ENCODE measurements at places on chromosomes 1 and 21. TPM values are rescaled to one million over a fixed set of nuclear protein-coding genes. Genes with fewer than 3 reads are reported as not detected.

The MYOG gene
- not detected for total RNA-seq

The ELAVL4 gene
- total RNA-seq, result 0.18 TPM

- H3K27me3 ChIP-seq, result no peaks in the 10 kb centered on the region
- no peaks in the 10 kb centered on the region for H3K4me1 ChIP-seq
- no peak overlapping the region for H3K4me3 ChIP-seq
- H3K27ac ChIP-seq, result no peak overlapping the region
- H3K36me3 ChIP-seq, result no peaks in the 10 kb centered on the region
These were observed 16.7 kb downstream of the FMO3 start for GRCh38 chr1:171107262-171107940.

- no peaks in the 10 kb centered on the region for H3K4me1 ChIP-seq
- DNase-seq, result no peak
- no peak overlapping the region for H3K4me3 ChIP-seq
- H3K27ac ChIP-seq, result no peak overlapping the region
- H3K27me3 ChIP-seq, result no peaks in the 10 kb centered on the region
These were observed 28.5 kb upstream of the PAXBP1 start for GRCh38 chr21:32800056-32800455.

DNA sequence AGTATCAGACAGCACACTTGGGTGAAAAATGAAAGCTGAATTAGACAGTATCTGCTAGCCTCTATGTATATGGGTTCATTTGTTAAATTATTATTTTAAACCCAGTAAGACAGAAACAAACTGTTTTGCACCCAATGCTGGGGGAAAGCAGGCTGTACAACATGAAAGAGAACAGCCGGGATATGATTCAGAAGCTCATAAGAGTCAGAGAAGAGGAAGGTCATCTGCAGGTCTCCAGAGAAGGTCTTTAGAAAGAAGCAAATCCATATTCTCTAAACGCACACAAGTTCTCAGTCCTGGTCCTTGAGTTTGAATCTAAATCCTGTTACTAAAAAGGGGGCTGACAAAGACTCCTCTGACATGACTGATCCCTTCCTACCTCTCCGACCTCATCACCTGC lies 155.1 kb downstream of the SIPA1L2 start:
- no peak overlapping the region for H3K4me3 ChIP-seq
- no peaks in the 10 kb centered on the region for H3K27me3 ChIP-seq
- no peak overlapping the region for H3K27ac ChIP-seq
- no peak for DNase-seq
